ENCODE measurements at places on chromosomes 1 and 21.

GRCh38 chr1:17717594-17718535, 37.3 kb upstream of the ACTL8 start:
- no peak for DNase-seq

- DNase-seq = no peak
Observed at GRCh38 chr1:54227891-54228310, 27.9 kb downstream of the MRPL37 start.

DNA sequence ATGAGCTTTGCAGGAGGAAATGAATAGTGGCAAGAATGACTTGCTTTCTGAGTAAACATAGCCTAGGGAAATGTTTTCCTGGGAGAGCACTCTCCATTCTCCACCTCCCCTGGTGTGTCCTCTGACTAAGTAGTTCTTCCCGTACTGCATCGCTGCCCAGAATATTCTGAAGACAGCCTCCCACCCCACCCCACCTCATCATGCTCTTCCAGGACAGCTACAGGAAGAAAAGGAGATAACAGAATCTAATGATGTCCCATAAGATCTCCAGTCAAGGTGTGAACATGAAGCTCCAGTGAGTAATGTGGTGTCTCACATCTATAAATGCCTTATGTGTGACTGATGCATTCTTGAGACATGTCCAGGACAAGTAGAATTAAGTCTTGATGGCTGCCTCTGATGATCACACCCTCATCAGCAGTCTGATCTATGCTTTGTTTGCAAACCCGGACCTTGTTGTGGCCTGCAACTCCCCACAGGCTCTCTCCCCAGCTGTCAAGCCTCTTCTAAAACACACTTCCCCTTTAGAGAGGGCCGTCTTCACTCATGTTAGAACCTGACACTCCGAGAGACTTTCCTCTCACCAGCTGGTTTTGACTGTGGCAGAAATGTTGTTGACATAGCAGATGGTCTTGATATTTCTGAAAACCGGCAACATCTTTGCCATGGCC, 183.0 kb downstream of the CYYR1 start:
- DNase-seq = no peak

DNA sequence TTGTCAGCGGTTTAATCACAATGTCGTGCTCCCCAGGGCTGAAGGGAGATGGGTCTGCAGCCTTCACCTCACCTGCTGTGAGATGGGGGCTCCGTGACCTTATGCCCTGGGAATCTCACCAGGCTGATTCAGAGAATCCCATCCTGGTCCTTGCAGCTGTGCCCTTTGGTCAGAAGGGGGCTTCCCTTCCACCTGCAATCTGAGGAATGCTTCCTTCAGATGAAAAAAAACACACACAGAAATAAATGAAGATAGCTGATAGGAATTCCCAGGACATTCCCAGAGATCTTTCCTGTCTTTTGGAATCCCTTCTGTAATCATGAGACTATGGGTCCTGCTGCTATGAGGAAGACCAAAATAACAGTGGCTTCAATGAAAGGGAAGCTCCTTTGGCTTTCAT, 127.0 kb upstream of the VAMP3 start:
- DNase-seq = no peak

- DNase-seq = no peak
Observed at GRCh38 chr1:87766737-87767136, 438.1 kb downstream of the LMO4 start.

- DNase-seq = no peak
Observed at GRCh38 chr1:225201447-225201846, 226.4 kb downstream of the LBR start.

DNA sequence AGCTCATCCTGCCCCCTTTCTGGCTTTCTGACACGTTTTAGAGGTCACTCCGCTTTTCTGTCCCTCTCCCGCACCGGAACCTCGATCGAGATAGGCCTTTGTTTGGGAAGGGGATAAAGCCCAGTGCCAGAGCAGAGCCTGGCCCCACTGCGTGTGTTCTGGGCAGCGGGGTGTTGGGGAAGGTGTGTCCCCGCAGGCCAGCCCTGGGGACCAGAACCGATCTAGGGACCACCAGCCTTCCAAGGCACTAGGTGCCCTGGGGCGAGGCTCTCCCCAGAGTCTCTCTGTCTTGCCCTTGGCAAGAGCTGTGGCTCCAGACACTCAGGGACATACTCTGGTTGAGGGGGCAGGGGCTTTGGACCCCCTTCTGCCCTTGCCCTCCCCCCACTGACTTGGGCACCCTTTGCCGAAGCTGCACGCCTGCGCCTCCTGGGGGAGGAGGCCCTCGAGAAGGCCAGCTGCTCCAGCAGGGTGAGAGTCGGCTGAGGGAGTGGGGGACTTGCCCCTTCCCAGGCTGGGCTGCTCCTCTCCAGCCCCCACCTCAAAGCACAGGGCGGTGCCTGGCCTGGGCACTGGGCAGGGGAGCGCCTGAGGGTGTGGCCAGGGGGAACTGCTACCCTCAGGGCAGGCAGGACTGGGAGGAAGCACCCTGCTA, 16.4 kb downstream of the PRXL2B start:
- DNase-seq = no peak

GRCh38 chr1:151653397-151653796, 41.5 kb downstream of the SNX27 start:
- DNase-seq = no peak

DNA sequence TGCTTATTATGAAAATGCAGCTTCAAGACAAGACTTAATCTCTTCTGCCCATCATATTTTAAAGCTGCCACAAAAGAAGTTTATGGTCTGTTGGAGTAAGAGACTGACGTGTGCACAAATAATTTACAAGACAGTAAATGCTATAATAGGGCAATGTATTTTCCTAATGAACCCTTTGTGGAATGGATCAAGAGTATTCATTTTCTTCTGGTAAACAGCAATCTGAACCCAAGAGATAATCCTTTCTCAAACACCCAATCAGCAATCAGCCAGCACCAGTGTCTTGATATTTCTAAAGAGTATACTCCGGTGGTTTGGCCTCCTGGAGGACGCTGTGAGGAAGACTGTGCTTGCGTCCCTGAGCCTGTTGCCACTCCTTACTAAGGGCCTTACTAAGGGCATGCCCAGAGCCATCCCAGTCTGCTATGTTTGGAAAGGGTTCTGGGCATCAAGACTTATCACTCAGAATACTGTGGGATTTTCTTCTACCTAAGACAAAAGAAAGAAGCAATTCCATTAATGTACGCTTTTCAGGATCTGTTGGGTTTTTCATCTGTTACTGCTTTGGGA, 48.8 kb upstream of the LRRC8D start:
- DNase-seq = no peak

GRCh38 chr1:48777219-48777895, 666 bp upstream of the BEND5 start:
- DNase-seq = no peak

- DNase-seq = no peak
Observed at GRCh38 chr1:7375781-7376660, 395.1 kb upstream of the VAMP3 start.

GRCh38 chr1:235923466-235924021, 56.8 kb upstream of the LYST start:
- no peak for DNase-seq

DNA sequence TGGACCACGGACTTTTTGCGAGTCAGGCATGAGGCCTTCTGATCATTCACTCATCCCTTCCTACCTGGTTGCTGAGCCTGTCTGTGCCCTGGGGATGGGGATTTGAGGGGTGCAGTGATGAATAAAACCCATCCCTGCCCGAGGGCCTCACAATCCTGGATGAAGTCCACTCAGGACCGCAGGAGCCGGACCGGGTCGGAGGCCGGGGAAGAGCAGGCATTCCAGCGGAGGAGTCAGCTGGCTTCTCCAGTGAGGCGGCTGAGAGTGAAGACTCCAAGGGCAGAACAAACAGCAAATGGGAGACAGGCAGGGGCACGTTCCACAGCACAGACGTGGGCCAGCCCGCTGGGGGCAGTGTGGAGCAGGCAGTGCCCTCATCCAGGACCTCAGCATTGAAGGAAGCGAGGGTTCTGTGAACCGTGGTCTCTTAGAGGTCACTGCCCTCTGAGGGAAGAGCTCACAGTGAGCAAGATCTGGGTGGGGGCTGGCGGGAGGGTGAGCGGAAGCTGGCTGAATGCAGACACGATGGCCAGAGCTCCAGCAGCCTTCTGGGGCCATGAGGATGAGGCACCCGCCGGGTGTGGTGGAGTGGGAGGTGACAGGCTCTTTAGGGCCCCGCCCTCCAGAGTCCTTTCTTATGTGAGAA, 10.9 kb upstream of the LRRC3 start:
- DNase-seq = no peak

DNA sequence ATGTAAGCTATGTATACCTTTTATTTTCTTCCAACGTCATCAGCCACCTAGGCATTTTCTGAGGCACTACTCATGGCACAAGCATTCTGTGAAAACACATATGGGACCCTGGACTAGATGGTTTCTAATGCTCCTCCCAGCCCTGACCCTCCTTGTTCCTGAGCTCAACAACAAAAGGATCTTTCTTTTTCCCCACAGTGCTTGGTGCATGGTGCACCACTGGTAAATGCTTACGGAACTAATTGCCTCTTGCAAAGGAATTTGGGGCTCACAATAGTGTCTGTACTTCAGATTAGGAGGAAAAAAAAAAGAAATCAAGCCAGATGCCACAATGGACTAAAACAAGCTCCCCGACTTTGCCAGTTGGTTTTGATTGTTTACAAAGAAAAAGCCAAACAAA, 390.5 kb downstream of the PLPP3 start:
- DNase-seq = no peak

DNA sequence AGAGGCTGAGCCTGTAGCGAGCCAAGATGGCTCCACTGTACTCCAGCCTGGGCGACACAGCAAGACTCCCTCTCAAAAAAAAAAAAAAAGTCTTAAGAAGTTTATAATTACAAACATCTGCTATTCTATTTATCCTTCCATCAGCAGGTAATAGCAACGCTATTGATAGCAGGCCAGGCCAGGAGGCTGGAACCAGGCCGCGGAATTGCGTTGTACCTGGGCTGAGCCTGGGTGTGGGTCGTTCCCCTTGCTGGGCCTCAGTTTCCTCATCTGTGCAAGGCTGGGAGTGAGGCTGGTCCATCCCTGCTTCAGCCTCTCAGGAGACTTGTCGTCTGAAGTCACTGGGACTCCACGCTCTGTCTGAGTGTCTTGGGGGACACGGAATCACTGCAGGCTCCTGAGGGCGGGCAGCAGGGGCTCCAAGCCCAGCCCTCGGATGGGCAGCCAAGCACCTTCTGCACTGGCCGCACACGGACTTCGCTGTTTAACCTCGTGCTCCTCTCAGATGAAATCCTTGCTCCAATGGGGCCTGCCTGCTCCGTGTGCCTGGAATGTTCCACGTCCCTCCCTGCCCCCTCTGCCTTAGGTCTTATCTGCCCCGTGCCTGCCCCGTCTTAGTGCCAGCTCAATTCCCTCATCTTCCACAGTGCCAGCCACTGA, 103.9 kb upstream of the C1orf174 start:
- DNase-seq = no peak

DNA sequence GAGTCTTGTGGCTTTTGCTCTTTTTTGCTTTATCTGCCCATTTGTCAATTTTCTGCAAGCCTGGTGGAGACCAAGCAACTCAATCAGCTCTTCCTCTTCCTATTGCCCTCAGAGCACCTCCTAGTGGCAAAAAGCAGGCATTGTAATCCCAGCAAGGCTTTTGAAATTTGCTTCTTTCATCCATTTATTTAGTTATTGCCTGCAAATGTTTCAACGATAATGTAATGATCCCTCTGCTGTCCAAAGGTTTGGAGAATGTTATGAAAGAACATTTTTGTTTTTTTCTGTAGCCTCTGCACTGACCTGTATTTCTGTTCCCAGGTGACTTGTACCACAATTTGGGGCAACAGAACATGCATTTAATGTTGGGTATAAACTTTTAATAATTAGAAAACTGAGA, 127.8 kb downstream of the GABPA start:
- DNase-seq = no peak

GRCh38 chr1:217564833-217565232, 66.1 kb downstream of the GPATCH2 start:
- no peak for DNase-seq

GRCh38 chr1:164780111-164780812, 221.3 kb downstream of the PBX1 start:
- no peak for DNase-seq

DNA sequence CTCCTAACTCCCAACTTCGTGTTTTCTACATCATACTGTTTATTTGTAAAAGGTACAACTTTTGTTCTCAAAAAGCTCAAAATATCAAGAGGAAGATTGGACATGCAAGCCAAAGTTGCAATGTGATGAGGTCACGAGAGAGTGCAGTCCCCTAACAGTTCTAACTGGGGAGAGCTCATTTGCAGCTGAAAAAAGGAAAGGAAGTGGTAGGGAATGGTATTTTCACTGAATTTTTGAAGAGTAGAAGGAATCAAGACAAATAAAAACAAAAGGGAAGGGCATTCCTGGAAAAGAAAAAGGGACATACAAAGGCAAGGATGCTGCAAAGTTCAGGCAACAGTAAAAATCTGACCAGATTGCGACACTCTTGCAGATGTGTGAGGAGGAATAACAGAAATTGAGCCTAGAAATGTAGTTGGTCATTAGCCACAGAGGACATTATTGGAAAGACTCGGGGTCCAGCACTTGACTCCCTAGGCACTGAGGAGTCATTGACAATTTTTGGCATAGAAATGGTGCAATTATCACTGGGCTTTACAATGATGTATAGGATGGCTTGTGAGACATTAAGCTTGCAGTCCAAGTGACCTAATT, 67.9 kb downstream of the TBX15 start:
- no peak for DNase-seq

DNA sequence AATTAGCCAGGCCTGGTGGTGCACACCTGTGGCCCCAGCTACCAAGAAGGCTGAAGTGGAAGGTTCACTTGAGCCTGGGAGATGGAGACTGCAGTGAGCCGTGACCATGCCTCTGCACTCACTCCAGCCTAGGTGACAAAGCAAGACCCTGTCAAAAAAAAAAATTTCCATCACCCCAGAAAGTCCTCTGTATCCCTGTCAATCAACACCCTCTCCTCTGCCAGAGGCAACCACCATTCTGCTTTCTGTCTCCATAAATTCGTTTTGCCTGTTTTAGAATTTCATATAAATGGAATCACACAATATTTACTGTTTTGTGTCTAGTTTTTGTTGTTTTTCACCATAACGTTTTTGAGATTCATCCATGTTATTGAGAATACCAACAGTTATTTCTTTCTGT, 141.6 kb upstream of the SLC45A1 start:
- DNase-seq = no peak

- DNase-seq = no peak
Observed at GRCh38 chr1:204651843-204652421, 33.6 kb downstream of the LRRN2 start.

DNA sequence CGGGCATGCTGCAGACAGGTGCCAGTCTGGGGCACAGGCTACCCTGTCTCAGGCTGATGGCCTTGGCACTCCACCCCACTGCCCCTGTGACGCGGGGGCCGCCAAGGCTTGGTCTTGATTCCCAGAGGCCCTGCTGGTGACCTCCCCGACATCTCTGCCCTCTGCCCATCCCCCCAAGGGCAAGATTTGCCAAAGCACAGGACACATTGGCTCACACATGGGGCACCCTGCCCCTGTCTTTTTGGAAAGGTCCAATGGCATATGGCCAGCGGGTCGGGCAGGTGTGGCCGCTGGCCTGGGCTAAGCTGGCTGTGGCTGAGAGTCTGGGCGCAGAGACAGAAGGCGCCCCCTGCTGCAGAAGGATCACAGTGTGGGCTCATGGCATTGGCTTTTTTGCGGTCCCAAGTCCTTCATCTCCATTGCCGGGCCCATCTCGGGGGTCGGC, 4.6 kb downstream of the MIB2 start:
- no peak for DNase-seq
